Non-pigmented ciliary epithelial cell (primary cell): ENCODE measurements at places on chromosomes 2 and 18.

- no peak for DNase-seq
These were observed 71.7 kb downstream of the CIB4 start for GRCh38 chr2:26569216-26570082.

DNA sequence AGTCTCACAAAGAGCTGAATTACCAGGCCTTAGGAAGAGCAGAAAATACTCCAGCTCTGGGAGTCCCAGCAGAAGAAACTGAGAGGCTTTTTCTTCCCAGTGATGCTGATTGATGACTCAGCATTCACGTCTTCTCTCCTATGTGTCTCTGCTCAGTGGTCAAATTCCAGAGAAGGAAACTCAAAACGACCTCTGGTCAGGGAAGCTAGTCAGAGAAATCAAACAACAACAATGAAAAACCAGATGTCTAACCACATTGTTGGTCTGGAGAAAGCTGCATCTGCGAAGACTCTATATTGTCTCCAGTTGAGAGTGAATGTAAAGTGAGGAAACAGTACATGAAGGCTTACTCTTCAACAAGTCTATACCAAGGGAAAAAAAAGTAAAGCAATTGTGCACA, 28.6 kb upstream of the CERS6 start:
- DNase-seq = peak; percentile 93

DNA sequence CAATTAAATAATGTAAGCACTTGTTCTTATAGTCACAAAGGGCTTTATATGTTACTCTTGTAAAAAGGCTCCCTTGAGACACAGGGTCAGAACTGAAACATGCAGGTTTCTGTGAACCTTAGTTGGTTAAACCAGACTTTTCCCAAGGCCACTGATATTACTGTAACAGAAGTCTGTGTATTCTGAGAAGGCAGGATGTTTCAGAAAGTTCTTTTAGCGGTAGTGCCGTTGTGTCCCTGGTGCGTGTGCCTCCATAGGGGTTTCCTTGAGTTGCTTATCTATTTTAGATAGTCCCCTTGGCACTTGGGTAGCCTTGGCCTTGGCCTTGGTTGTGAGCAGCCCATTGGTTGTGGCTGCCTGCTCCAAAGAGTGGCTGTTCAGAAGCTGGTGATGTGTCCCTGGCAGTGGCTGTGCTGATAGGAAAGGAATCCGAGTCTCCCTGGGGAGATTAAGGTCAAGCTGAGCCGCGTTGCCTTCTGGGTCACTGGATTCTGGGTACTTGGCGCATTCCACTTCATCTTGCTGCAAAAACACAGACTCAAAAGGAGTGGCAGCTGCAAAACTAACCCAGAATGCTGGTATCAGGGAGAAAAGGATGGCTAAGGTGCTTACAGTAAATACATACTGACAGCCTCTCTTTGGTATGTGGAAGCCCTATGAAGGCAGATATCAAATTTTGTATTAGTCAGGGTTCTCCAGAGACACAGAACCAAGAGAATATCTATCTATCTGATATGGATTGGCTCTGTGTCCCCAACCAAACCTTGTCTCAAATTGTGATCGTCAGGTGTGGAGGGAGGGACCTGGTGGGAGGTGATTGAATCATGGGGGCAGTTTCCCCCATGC, 69.7 kb downstream of the FHOD3 start:
- no peak for DNase-seq

- DNase-seq = no peak
These were observed 150.2 kb upstream of the ZEB2 start for GRCh38 chr2:144670080-144670479.

DNA sequence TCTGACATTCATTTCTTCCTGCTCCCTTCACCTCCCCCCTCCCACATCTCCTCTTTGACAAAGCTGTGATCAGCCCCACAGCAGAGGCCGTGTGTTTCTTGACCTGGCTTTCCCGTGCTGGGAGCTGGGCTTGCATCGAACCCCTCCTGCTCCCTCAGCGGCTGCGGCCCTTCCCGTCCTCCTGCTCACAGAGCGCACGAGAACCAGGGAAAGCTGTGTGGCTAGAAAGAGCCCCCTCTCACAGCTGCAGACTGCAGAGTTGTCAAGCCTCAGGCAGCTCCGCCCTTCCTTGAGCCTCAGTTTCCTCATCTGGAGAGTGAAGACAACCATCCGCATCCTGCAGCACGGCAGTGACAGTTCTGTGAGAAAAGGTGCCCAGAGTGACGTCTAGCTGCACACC, 65.7 kb upstream of the GLI2 start:
- DNase-seq = no peak

GRCh38 chr2:69437751-69438154, 518 bp upstream of the NFU1 start:
- DNase-seq = no peak

DNA sequence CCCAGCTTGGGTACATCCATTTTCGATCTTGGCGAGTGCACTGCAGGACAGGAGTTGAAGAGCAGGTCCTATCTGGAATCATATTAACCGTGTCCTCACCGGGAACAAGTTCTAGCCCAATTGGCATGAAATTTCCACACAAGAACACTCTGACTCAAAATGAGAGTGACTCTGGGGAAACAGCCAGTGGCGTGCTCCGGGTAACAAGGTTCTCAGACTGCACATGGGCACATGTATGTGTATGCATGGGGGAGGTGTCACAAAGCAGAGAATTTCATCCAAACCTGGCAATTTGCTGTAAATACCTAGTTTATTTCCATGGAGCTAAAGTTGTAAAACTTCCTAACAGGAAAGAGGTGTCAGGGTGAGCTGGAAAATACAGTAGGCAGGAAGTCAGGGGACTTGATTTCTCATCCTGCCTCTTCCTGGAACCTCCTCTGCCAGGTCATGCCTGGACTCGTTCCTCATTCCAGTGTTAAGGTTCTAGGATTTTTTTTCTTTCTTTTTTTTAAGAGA, 1.7 kb downstream of the TUBB6 start:
- no peak for DNase-seq

- no peak for DNase-seq
These were observed 71.3 kb downstream of the SCG2 start for GRCh38 chr2:223530811-223531210.

DNA sequence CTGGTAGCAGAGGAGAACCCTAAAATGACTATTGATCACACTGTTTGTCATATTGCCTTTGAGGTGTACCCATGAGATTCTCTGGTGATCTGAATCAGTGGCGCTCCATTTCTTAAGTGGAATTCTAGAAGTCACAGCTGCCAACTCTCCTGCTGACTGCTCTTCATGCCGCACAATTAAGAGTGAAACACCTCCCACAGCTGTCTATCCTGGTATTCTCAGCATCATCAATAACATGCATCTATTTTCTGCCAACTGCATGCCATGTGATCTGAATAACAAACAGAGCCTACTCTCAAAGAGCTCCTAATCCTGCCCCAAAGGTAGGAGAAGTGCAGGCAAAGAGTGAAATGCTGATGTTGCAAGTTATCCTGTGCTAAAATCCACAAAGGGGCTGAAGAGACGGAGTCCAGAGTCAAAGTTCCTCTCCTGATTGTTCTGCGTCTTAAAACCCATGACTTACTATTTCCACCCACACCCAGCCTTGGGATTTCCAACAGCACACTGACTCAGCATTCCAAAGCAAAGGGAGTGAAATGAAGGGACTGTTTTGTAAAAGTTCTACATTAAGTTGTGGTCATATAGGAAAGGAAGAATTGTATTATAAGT, 13.7 kb upstream of the DAPL1 start:
- DNase-seq = peak; percentile 70

DNA sequence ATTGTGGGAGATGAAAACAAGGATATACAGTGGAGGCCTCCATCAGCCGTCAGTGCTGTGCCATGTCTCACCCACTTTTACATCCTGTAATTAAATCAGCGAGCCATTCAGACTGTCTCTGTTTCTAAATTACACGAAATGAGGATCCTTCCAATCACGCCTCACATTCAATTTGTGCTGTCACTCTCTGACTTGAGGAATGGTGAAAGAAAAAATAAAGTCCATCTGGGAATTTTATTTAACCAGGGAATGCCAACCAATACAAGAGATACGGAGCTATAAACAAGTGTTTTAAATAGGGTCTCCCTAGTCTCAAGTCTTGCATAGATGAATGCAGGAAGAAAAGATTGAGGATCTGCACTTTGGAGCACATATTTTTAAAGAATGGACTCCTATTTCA, 72.8 kb downstream of the CMPK2 start:
- no peak for DNase-seq

DNA sequence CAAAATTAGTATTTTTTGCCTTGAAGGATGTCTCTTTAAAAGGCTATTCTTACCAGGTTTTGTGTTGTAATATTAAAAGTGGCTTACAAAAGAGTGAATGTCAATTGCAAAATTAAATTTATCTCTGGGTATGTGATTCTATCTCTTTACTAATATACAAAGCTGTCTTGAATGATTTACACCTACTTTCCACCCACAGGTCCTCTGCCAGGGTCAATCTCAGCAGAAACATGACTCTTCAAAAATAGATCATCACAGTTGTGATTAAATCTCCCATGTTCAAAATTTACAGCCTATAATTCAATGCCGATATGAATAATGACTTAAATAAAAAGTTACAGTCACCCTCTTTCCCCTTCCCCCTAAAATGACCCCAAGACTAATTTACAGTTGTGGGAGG, 78.8 kb downstream of the SLC8A1 start:
- no peak for DNase-seq

- no peak for DNase-seq
These were observed 795 bp downstream of the ANKRD39 start for GRCh38 chr2:96856776-96857666.

- no peak for DNase-seq
These were observed 27.5 kb downstream of the EML4 start for GRCh38 chr2:42196403-42197267.

GRCh38 chr18:8987241-8987640, 115.3 kb upstream of the NDUFV2 start:
- DNase-seq = no peak

DNA sequence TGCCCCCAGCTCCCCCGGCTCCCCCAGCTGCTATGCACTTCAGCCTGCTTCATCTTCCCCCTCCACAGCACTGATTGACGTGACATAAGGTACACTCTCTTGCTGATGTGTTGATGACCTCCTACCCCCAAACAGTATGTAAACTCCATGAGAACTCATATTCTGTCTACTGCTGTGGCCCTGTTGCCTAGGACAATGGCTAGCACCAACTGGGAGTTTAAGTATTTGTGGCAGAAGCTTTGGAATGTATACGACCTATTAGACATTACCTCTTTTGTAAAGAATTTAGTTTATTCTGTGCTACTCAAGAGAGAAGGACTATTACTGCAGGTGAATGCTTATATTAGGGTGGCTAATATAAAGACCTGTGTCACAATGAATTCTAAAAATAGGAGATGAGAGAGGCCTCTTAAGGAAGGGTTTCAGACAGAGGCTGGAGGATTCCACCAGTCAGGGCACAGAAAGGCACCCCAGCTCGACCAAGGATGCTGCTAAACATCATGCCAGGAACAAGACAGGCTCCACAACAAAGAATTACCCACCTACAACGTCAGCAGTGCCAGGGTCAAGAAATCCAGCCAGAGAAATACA, 60.6 kb downstream of the CABYR start:
- DNase-seq = no peak

- no peak for DNase-seq
These were observed 92.2 kb upstream of the NCKAP5 start for GRCh38 chr2:133660510-133660909.

- no peak for DNase-seq
These were observed 17.3 kb downstream of the ZBTB7C start for GRCh38 chr18:48391868-48392267.

DNA sequence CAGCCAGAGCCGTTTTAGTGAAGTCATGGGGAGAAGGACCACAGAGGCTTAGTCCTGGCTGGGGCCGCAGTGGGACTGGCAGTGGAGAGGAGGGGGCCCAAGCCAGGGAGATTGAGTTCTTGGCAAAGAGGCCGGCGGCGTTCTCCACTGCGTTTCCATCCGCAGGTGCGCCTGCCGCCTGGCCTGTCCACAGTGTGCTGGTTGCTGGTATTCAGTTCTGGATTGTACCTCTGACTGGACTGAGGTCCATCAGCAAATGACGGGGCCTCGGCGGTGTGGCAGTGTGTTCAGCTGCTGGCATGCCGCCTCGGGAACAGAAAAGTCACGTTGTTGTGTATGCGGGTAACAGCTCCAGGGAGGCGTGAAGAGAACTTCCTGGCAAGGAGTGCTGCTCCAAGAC, 36.8 kb downstream of the LRRFIP1 start:
- DNase-seq = no peak

GRCh38 chr18:72878143-72878542, 10.4 kb upstream of the NETO1 start:
- DNase-seq = no peak

GRCh38 chr2:157789933-157790511, 86.1 kb downstream of the ACVR1 start:
- no peak for DNase-seq

DNA sequence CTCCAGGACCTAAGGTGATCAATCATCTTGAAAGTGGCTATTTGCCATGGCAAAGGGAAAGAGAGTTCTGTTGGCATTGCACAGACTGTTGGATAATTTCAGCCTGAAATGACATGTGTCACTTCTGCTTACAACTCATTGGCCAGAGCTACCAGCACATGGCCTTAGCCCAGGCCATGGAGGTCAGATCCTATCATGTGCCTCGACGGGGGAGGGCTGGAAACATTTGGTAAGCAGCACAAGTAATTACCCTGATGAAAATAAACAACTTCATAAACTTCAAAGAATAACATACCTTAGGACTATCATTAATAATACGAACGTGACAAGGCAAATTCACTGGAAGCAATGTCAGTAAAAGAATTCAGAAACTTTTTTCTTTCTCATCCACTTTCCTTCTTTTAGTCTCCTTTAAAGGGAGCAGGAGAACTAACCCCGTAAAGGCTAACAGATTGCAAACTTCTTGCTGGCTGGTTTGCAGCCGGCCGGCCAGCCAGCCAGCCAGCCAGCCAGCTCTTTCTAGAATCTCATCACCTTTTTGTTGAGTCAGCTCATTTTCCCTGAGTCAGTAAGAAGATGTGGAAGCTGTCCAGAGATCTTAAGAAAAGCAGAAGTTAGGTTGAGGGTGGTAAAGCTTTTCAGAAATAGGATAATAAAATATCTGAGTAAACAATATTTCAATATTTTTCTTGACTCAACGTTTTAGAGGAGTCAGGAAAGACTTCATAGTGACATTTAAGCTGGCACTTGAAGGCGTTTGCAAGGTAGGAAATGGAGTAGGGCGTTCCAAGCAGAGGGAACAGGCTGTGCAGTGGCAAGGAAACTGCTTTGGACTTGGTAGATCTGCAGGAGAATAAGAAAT, 31.9 kb downstream of the CNRIP1 start:
- no peak for DNase-seq

- peak; percentile 47 for DNase-seq
These were observed 28.1 kb upstream of the HTR2B start for GRCh38 chr2:231152800-231153557.

DNA sequence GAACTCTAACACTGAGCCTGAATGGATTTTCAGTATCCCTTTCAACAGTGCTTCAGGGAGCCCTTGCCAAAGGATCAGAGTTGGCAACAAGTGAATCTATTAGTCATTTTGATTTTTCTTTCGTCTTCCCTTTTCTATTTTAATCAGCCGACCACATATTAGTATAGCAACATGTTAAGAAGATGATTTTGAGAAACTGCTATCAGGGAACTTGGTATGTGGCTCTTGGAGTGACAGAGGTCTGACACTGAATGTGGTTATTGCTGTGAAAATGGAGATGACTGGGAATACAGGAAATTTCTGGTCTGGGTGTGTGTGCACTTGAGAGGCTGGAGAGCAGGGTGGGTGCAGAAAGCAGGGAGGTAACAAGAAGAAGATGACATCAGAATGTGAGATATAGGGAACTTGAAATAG, 28.7 kb upstream of the IL1RL1 start:
- DNase-seq = no peak
